ENCODE measurements at places on chromosomes 7 and 10. TPM values are rescaled to one million over a fixed set of nuclear protein-coding genes. Genes with fewer than 3 reads are reported as not detected.

DNA sequence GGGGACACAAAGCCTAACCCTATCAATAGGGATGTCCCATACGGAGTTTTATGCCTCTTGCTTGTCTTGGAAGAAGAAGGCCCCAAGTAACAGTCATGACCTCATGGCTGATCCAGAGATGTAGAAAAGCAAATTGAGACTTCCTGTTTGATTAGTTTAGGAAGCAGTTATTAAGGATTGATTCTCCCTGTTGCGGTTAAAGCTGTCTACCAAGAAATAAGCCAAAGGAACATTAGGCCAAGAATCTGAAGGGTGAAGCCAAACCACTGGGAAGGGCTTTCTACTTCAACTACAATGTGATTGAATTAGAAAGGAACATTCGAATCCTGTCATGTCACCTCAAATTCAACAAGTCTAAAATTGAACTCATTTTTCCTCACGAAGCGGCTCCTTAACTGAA, 60.5 kb upstream of the AGBL3 start:
- H3K4me1 ChIP-seq = no peaks in the 10 kb centered on the region
- no peak for DNase-seq
- H3K27ac ChIP-seq = no peak overlapping the region
- peaks cover 6% of the 10 kb centered on the region for H3K36me3 ChIP-seq

- no peak overlapping the region for H3K4me3 ChIP-seq
- no peak overlapping the region for H3K27ac ChIP-seq
- H3K4me1 ChIP-seq = peaks cover 25% of the 10 kb centered on the region
- DNase-seq = no peak
Measured at GRCh38 chr7:66634816-66635215, 6.1 kb downstream of the KCTD7 start.

DNA sequence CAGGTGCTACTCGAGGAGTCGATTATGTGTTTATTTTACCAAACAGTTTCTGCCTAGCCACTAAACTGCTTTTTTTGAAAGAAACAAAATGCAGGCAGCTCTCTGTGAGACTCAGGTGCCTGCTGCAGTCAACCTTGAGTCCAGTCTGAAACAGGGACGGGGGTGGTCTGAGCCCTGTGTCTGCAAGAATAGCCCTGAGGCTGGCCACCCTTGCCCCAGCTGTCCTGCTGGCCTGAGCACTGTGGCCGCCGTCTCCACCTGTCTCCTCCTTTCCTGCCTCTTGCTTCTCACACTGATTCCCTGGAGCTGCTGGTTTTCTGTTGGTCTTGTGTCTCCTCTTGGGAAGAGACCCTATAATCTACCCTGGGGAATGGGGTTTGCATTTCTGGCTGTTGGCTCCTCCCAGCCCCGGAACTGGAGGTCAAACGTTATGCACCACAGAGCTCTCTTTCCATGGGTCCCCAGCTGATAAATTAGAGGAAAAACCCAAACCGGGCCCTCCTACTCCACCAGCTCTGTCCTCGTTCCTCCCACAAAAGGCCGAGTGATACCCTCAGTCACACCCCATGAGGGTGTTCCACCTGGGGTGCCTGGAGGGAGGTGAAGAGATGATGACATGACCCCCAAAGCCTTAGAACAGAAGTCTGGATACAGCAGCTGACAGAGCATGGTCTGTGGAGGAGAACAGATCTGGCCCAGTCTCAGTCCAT, 15.0 kb upstream of the SLC18A3 start:
- H3K4me3 ChIP-seq = no peak overlapping the region
- no peaks in the 10 kb centered on the region for H3K4me1 ChIP-seq
- H3K27me3 ChIP-seq = peaks cover 13% of the 10 kb centered on the region
- no peak overlapping the region for H3K27ac ChIP-seq

DNA sequence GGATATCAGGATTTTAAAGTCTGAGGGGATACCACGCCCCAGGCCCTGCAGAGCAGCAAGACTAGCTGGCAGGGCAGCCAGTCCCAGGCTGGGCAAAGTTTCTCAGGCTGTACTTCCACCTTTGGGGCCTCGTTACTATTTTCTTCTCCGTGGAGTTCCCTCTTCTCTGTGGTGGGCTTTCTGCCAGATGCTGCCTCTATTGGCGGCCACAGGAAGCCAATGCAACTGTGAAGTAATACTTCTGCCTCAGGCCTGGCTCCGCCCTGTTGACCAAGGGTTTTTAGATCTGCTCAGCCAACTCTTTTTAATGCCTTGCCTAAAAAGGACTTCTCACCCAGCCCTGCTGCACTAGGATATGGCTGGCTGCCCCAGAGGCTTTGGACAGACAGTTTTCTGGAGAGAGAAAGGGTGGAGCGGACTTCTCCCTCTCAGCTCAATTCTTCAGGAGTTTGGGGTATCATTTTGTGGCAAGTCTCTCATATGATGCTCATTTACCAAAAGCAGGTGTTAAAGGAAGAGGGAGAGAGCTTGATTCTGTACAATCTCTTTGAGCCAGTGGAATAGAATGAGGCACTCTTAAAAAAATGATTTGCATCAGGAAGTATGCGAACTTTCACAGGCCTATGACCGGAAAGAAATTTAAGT, 67.4 kb downstream of the HHEX start:
- peak; percentile 89 for DNase-seq
- no peaks in the 10 kb centered on the region for H3K27me3 ChIP-seq
- no peak overlapping the region for H3K4me3 ChIP-seq
- peaks cover 44% of the 10 kb centered on the region for H3K4me1 ChIP-seq

DNA sequence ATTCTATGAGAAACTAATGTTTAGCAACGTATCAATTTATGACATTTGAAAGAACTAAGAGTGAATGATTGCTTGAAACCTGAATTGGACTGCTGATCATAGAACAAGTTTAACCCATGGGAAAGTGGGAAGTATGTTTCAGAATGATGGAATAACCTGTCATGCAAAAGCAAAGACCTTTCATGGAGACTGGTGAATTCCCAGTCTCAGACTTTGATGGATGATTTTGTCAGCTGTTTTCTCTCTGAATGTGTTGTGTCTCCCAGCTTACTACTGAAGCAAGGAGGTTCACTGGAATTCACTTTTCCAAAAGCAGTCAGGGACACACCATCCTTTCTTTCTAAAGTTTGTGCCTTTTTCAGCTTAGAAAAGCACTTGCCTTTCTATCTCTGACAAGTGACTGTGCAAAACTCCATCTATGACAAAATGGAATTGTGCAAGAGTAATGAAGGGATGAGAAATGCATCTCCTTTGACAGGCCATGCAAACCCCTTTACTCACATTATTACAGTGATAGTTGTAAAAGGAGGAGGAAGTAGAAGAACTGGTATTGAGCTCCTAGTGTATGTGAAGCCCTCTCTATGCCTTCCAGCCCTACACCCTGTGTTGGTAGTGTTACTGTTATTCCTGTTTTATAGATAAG, 176.1 kb downstream of the PRKG1 start:
- no peaks in the 10 kb centered on the region for H3K4me1 ChIP-seq
- no peaks in the 10 kb centered on the region for H3K36me3 ChIP-seq
- H3K27ac ChIP-seq = no peak overlapping the region
- DNase-seq = no peak
- H3K27me3 ChIP-seq = no peaks in the 10 kb centered on the region

GRCh38 chr7:158121441-158122045, 466.1 kb downstream of the PTPRN2 start:
- H3K36me3 ChIP-seq = no peaks in the 10 kb centered on the region
- H3K27me3 ChIP-seq = no peaks in the 10 kb centered on the region

- no peak overlapping the region for H3K4me3 ChIP-seq
- no peak for DNase-seq
- no peak overlapping the region for H3K27ac ChIP-seq
Measured at GRCh38 chr7:37713613-37714012, 30.0 kb downstream of the GPR141 start.

DNA sequence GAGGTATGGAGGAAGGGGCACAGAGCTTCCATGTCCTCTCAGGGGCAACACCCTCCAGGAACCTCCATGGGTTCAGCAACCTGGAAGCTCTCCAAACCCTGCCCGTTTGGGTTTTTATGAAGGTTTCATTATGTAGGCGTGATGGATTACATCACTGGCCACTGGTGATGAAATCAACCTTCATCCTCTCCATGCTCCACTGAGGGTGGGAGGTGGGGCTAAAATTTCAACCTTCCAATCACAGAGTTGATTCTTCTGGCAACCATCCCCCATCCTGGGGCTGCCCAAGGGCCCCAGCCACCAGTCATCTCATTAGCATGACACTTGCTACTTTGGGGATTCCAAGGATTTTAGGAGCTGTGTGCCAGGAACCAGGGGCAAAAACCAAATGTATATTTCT, 90.1 kb downstream of the TEX36 start:
- H3K4me3 ChIP-seq = no peak overlapping the region

DNA sequence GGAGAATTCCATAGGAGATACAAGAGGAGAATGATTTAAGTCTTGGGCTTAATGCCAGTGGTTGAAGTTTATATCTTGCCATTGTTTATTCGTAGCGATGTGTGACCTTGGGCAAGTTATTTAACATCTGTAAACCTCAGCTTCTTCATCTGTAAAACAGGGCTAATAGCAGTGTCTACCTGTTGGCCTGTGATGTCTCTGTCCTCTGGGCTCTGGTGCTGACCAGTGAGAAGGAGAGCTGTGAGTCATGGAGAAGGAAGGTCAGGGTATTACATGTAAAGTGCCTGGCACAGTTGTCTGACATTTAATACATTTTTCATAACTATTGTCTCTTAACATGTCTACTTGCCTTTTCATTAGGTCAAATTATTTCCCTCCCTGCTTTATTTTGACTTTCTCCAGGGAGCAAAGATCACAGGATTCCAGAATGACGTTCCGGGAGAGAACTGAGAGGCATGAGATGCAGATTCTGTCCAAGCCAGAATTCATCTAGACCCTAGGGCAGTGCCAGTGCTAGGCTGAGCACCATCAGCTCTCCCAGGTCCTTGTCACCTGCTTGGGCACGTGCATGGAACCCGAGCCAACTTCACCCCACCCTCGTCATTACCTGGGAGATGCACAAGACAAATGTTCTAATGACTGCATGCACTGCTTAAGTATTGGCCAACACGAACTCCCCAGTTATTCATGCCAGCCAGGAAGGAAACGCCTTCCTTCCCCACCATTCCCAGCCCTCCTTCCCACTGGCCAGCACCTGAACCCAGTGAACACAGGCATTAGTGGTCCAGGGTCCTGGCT, 187.9 kb downstream of the DPY19L1 start:
- H3K27ac ChIP-seq = no peak overlapping the region
- no peak for DNase-seq
- H3K27me3 ChIP-seq = no peaks in the 10 kb centered on the region

DNA sequence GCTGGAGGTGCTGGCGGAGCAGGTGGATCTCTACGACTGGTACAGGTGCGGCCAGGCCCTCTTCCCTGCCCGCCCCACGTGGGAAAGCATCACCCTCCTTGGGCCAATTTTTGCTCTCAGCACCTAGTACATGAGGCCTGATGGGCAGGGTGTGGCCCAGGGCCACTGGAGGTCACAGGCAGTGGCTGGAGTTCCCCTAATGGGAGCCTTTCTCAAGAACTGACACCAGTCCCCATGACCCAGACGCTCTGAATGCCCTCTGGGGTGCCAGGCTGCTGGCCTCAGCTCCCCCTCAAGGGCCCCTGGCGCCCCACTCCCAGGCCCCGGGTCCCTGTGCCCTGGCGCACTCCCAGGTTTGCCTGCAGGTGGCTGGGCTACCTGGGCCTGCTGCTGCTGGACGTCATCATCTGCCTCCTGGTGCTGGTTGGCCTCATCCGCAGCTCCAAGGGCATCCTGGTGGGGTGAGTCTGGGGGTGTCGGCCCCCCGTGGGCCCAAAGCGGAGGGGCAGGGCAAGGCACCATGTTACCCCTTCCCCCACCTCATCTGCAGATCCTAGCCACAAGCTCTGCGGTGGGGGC, 15.9 kb downstream of the TTYH3 start:
- no peak overlapping the region for H3K4me3 ChIP-seq
- no peaks in the 10 kb centered on the region for H3K27me3 ChIP-seq
- H3K27ac ChIP-seq = no peak overlapping the region
- peaks cover 44% of the 10 kb centered on the region for H3K36me3 ChIP-seq
- H3K4me1 ChIP-seq = peaks cover 26% of the 10 kb centered on the region
- DNase-seq = no peak

DNA sequence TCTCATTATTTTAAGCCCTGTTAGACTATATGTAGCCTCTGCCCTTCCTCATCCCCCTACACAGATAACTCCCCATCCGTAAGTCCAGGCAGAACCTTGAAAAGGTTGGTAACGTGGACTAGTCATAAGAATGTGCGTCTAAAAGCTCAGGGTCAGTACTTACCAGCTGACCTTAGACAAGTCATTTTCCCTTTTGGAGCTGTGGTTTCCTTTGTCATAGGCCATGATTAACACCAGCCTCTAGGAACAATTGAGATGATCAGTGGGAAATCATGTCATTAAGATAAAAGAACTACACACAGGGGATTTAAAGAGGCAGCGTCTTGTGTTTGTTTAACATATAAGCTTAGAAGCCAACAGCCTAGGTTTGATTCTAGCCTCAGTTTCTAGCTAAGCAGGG, 6.9 kb upstream of the UNC5B start:
- peaks cover 19% of the 10 kb centered on the region for H3K27me3 ChIP-seq
- H3K27ac ChIP-seq = no peak overlapping the region
- no peaks in the 10 kb centered on the region for H3K4me1 ChIP-seq

GRCh38 chr10:62735464-62736167, 68.9 kb upstream of the ADO start:
- H3K4me3 ChIP-seq = no peak overlapping the region
- no peaks in the 10 kb centered on the region for H3K27me3 ChIP-seq
- no peaks in the 10 kb centered on the region for H3K36me3 ChIP-seq
- DNase-seq = no peak
- H3K27ac ChIP-seq = no peak overlapping the region

- no peak overlapping the region for H3K27ac ChIP-seq
- no peaks in the 10 kb centered on the region for H3K4me1 ChIP-seq
- H3K4me3 ChIP-seq = no peak overlapping the region
- DNase-seq = no peak
- no peaks in the 10 kb centered on the region for H3K36me3 ChIP-seq
Measured at GRCh38 chr10:88791924-88792323, 10.6 kb upstream of the LIPM start.

DNA sequence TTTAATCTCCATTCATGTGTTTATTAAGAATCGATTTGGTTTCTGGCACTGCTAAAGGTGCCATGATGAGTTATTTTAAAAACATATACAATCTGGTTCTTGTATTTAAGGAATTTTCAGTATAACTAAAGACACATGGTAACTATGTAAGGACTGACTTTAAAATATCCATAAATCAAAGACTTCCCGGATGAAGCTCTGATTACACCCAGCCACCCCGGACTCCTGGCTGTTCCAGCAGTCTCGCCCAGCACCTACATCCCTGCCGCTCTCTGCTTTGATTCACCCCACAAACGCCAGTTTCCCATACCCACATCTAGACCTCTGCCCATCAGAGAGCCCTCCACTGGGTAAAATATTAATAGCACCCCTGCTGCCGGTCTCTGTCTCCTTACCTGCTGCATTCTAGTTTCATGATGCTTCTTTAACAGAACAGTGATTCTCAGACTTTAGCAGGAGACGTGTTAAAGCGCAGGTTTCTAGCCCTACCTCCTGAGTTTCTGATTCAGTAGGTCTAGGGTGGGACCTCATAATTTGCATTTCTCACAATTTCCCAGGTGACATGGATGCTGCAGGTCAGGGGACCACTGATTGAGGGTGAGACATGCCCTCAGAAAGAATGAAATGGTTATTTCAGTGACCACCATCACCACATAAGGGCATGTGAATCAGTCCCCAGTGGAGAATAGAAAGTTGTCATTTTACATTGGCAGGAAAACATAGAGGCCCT, 185.7 kb downstream of the KIAA1217 start:
- H3K4me3 ChIP-seq = no peak overlapping the region
- no peaks in the 10 kb centered on the region for H3K36me3 ChIP-seq

The SMKR1 gene
- total RNA-seq = 1.1 TPM

The VAX1 gene
- total RNA-seq = not detected

The CHN2 gene
- total RNA-seq = 14.2 TPM

The FOXI2 gene
- total RNA-seq = not detected

The ADRA2A gene
- total RNA-seq = 3.8 TPM

The TRIM74 gene
- total RNA-seq = 1.1 TPM

The CH25H gene
- total RNA-seq = 4.4 TPM

The GOLGA7B gene
- total RNA-seq = 1.0 TPM

The NPTX2 gene
- 0.62 TPM for total RNA-seq

The SFRP4 gene
- total RNA-seq = 4.8 TPM

The MEOX2 gene
- 17.1 TPM for total RNA-seq

The SEMA3A gene
- 9.7 TPM for total RNA-seq

Data from lower lobe of right lung (tissue), 2 donors.